ENCODE measurements at places on chromosomes 4 and X. TPM values are rescaled to one million over a fixed set of nuclear protein-coding genes. Genes with fewer than 3 reads are reported as not detected.

DNA sequence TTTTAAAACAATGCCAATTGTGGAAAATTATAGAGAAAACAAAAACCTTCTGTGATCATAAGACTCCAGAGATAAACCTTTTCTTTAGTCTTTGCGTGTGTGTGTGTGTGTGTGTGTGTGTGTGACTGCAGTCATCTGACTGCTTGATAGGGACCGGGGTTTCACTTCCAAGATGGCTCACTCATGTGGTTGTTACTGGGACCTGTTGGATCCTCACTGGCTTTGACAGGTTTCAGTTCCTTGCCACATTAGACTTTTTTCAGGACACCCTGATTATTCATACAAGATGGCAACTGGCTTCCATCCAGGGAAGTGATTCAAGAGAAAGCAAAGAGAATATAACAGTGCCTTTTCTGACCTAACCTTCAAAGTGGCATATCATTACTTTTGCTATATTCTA is 21.9 kb upstream of the MAD2L1 start:
- DNase-seq = no peak

- DNase-seq = no peak
These were observed 7.1 kb upstream of the CLNK start for GRCh38 chr4:10691651-10692050.

DNA sequence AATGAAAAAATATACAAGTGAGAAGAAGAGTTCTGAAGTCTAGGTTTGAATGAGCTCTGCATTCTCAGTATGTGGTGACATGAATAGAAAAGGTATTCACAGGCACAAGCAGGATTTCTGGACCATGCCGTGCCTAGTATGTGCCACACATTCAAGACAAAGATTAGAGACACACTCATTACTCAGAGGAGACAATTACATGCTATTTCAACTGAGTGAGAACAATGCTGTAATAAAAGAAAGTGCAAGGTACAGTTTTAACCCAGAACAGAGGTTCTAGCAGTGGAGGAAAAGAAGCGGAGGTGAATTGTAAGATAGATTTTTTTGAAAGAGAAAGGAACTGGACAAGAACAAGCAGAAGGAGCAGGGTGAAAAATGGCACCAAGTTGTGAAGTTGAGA is 121.0 kb upstream of the RASGEF1B start:
- DNase-seq = no peak

DNA sequence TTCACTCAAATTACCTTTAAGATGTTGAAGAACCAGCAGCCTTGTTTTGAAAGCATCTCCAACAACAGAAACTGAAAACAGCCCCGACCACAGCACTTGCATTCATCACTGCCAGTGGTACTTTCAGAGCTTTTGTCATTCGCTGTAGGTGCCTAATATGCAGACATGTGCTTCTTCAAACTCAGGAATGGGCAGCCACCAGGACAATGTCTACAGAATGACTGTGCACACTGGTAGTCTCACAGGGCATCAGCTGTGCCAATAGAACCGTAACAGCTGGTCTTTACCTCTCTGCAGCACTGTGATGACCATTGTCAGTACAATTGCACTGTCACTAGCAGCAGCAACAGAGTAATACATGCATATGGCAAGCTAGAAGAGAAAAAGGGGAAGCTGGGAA is 1149.7 kb downstream of the STPG2 start:
- DNase-seq = no peak

DNA sequence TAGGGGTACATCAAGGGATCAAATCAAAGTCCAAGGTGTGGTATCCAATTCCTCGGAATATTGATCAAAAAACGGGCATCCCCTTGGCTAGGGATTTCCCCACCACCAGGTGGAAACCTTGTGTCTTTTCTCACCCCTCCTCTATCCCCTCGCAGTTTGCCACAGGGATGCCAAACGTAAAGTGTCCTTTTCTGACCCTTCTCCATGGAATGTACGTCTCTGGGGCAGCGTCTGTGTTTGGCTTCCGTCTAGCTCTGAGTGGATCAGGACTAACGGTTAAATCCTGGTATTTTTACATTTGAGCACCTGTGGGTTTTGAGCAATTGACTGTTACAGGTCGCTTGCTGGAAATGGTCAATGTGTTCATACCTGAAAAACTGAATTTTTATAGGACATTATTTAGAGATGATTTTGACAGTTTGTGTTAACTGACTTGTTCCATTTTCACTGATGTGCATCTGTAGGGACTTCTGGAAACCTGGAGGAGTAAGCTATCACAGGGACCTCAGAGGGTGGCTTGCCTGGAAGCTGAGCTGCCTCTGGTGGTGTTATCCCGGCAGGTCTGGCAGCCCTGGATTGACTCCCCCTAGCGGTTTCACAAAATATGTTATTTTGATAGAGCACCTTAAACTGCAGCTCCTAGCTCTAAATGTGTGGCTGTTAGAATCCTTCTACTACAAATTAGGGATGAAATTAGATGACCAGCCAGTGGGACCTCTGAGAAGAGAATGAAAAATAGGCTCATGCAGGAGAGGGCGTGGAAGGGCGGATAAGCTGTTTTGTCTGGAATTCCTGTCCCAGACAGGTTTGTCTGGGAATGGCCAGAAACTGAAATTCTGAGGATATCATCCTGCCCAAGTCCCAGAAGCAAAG is 8.8 kb upstream of the MGST2 start:
- DNase-seq = peak; percentile 76

- no peak for DNase-seq
These were observed 639.6 kb downstream of the ARAP2 start for GRCh38 chr4:35604724-35605123.

GRCh38 chrX:38678821-38679220 is 117.5 kb downstream of the TSPAN7 start:
- DNase-seq = no peak

The SRPX gene
- 42.5 TPM for total RNA-seq

GRCh38 chr4:141124224-141124623 is 9.0 kb downstream of the RNF150 start:
- no peak for DNase-seq

GRCh38 chr4:153788051-153788412 is 851 bp downstream of the SFRP2 start:
- no peak for DNase-seq

- no peak for DNase-seq
These were observed 4.5 kb upstream of the TREX2 start for GRCh38 chrX:153450114-153450948.

GRCh38 chr4:52251864-52252263 is 200.8 kb downstream of the SPATA18 start:
- DNase-seq = no peak

GRCh38 chrX:137067147-137067546 is 33.4 kb upstream of the GPR101 start:
- no peak for DNase-seq

- no peak for DNase-seq
These were observed 19.7 kb downstream of the TRIM2 start for GRCh38 chr4:153223930-153224329.

DNA sequence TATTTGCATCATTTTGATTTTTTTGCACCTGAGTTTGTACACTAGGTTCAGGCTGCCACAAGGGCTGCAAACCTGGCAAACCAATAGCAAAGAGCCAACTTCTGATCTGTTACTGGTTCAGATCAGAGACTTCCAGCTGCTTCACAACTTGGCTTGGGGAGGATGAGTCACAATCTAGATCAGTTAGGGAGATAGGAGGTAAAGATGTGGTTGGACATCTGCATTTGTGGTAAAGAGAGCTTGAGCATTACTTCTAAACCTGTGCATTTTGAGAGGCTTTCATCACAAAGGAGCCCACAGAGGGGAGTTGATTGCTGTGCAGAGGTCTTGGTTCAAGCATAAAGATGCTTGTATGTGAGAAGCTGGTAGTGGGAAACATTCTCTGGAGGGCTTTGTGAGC is 34.5 kb downstream of the LINC00632 start:
- no peak for DNase-seq

The IL13RA1 gene
- 15.2 TPM for total RNA-seq

DNA sequence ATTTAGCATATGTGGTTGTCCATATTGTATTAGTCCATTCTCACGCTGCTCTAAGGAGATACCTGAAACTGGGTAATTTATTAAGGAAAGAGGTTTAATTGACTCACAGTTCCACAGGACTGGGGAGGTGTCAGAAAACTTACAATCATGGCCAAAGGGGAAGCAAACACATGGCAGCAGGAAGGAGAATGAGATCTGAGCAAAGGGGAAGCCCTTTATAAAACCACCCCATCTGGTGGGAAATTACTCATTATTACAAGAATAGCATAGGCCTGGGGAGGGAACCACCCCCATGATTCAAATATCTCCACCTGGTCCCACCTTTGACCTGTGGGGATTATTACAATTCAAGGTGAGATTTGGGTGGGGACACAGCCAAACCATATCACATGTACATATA is 122.6 kb upstream of the ANK2 start:
- DNase-seq = no peak

DNA sequence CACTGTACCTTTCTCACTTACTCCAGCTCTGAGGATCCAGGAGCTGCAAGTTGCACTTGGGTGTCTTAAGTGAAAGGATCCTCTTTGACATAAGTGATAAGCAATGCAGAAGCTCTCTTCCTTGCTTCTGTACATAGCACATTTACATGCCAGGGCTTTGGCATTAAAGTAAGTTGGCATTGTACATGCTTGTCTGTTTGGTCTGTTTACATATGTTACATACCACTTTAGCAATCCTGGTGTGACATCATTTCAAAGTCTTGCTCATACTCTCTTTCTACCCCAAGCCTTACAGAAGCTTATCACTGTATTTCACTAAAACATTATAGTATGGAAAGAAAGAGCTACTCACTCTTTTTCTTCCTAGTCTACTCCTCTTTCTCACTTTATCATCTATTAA is 2548.3 kb downstream of the ARAP2 start:
- DNase-seq = no peak

The RAB41 gene
- total RNA-seq = not detected

- DNase-seq = no peak
These were observed 106.4 kb upstream of the GRIA3 start for GRCh38 chrX:123077631-123078030.

DNA sequence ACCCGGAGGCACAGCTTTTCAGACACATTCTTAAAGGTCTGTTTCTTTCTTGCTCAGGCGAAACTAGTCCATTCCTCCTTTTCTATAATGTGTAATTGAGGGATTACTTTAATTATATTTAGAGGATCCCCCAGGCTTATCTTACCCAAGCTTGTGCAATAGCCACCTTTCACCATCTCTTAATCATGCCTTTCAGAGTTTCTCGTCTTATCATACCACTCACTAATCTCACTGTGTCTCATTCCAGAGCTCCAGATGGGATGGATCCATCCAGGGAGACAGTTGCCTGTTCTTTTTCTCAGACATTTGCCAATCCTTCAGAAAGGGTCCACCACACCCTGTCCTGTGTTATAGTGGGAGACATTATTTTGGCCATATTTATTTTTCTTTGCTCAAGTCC is 12.5 kb downstream of the SPARCL1 start:
- no peak for DNase-seq

The BCAP31 gene
- 64.6 TPM for total RNA-seq

DNA sequence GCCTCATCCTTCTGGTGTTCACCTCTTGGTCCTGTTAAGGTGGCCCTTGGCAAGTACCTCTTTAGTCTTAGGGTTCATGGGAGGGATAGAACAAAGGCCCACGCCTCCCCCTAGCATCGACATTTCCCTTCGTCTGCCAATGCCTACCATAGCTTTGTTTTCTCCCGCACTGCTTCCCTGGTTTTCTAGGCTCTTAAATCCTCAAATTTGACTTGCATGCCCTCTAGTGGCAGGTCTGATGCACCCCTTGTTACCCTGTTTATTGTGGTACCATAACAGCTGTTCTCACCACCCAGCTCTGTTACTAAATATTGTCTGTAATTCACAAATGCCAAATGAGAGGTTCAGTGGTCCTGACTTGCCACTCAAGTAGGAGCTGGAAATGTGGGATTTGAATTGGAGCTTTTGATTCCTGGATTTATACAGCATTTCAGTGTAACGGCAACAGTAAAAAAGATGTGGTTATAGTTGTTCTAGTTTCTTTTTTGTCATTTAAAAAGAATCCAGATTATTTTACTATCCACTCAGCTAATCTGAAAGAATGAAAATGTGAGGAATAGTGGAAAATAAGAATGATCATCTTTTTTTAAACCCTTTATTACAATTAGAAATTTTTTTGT is 100.1 kb downstream of the REPS2 start:
- peak; percentile 84 for DNase-seq

The NUP62CL gene
- 3.3 TPM for total RNA-seq

DNA sequence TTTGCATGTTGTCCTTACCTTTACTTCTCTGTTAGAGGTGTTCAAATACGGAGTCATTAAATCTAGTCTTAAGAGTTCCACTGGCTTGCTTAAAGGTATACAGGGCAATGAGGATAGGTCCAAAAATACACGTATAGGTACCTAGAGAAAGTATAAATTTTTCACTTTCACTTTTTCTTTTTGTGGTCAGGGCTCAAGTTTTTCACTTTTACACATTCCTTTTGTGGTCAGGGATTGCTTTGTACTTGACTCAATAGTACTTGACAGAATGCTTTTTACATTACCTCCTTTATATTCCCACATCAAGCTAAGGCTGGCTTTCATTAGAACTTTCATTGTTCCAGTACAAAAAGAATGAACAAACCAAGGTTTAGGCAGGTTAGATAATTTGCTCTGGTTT is 21.7 kb downstream of the TMEM184C start:
- DNase-seq = no peak

DNA sequence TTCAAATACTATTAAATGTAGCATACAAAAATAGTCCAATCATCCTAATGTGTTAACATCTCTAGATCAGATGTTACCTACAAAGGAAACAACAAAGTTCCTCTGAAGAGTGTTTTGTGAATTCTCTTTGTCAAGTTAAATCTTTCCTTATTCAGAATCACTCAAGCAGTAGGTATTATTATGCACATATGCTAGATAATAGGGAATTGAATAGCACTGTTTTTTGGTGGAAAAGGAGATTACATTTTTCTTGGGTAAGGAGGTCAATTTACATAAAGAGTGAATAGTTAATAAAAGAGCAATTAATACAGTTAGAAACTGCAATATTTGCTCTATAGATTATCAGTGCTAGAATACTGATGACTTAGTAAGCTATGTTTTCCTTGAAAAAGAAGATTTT is 130.7 kb downstream of the BTC start:
- DNase-seq = no peak

GRCh38 chrX:133359466-133359865 is 55.8 kb downstream of the GPC4 start:
- no peak for DNase-seq

The APLN gene
- total RNA-seq = not detected

DNA sequence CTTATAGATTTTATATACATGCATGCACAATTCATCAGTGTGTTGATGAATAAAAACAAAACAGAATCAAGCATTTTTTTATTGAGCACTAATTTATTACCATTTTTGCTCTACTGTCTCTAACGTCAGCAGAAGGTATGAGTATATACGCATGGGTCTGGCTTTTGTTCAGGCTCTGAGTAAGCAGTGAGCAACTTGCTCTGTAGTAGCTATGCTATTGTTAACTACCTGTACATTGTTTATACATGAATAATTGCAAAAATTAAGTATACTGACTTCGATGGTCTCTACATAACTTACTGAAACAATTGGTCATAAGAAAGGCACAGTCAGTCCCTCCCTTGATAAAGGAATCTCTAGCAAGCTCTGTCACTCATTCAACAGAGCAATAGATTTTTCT is 122.9 kb downstream of the RS1 start:
- no peak for DNase-seq

The SSX2 gene
- total RNA-seq = not detected

GRCh38 chrX:12686331-12686730 is 104.9 kb upstream of the PRPS2 start:
- peak; percentile 50 for DNase-seq

The PDCL2 gene
- total RNA-seq = not detected
